ENCODE measurements at places on chromosomes 3 and 15. TPM values are rescaled to one million over a fixed set of nuclear protein-coding genes. Genes with fewer than 3 reads are reported as not detected.

The PLSCR4 gene
- total RNA-seq: 7.3 TPM

The HGD gene
- total RNA-seq: 24.8 TPM

The MB21D2 gene
- 5.7 TPM for total RNA-seq

The AADAC gene
- 9.0 TPM for total RNA-seq

The SAMD7 gene
- total RNA-seq: not detected

The SYNM gene
- total RNA-seq: 36.1 TPM

The HCN4 gene
- total RNA-seq: 0.38 TPM

The SPATA12 gene
- total RNA-seq: 0.32 TPM

The AGBL1 gene
- total RNA-seq: not detected

The SEC11A gene
- total RNA-seq: 435 TPM

The GALNT15 gene
- 0.05 TPM for total RNA-seq

The SIDT1 gene
- total RNA-seq: 0.52 TPM

The SAMMSON gene
- not detected for total RNA-seq

The GP5 gene
- total RNA-seq: 0.02 TPM

The ST8SIA2 gene
- total RNA-seq: 0.37 TPM

The GOLGA8H gene
- total RNA-seq: 2.9 TPM

The GOLGA6D gene
- not detected for total RNA-seq

The CHRD gene
- total RNA-seq: 0.21 TPM

The NPAP1 gene
- not detected for total RNA-seq

The RLBP1 gene
- total RNA-seq: not detected

The SKOR1 gene
- not detected for total RNA-seq

The CD200R1 gene
- total RNA-seq: 0.07 TPM

All from A549 treated with dexamethasone at 1 μM for 4 hours (cell line).